ENCODE measurements at places on chromosomes 2 and 18. TPM values are rescaled to one million over a fixed set of nuclear protein-coding genes. Genes with fewer than 3 reads are reported as not detected.

GLB1L gene
- total RNA-seq = 22.8 TPM

ATOH8 gene
- total RNA-seq = 66.5 TPM

GPR155 gene
- 6.6 TPM for total RNA-seq

- no peak for DNase-seq
- H3K4me1 ChIP-seq = no peaks in the 10 kb centered on the region
- no peaks in the 10 kb centered on the region for H3K27me3 ChIP-seq
- no peak overlapping the region for H3K27ac ChIP-seq
- H3K4me3 ChIP-seq = no peak overlapping the region
Measured at GRCh38 chr2:52220393-52220792, 1188.5 kb upstream of the NRXN1 start.

GRCh38 chr2:45595721-45596435, 15.2 kb downstream of the SRBD1 start:
- no peaks in the 10 kb centered on the region for H3K36me3 ChIP-seq
- H3K4me1 ChIP-seq = peaks cover 10% of the 10 kb centered on the region
- no peak for DNase-seq

- no peaks in the 10 kb centered on the region for H3K36me3 ChIP-seq
- H3K27ac ChIP-seq = peak overlapping the region; percentile 81
- peaks cover 79% of the 10 kb centered on the region for H3K4me1 ChIP-seq
- peak overlapping the region; percentile 69 for H3K4me3 ChIP-seq
Measured at GRCh38 chr2:219251656-219252055, 1.4 kb upstream of the TUBA4B start.
